ENCODE measurements at places on chromosomes 5 and 9.

- peak; percentile 10 for DNase-seq
These were observed 160.3 kb downstream of the SLF1 start for GRCh38 chr5:94778732-94779131.

DNA sequence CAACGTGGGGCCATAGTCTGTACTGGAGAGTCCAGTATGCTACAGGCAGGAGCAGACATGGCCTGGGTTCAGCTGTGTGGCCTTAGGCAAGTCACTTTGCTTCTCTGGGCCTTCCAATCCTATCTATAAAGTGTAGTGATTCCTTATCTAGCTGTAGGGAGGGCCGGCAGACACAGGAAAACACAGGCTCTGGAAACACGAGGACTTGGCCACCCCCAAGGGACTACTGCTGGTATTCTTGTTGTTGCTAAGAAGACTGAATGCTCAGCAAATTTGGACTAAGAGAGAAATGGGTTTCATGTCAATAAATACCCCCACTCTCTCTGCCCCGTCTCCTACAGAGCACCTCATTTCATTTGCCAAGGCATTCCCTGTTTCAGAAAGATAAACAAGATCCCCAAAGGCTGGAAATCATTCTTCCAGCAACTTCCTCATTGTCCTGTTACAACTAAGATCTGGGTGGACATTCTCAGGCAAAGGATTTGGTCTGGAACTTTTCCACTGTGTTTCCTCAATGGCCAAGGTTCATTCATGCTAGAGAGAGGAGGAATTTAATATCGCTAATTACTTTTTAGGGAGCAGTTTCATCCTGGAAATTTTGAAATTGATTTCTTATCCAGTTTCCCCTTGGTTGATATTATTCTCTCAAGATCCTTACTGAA is 105.8 kb downstream of the GABBR2 start:
- DNase-seq: no peak

DNA sequence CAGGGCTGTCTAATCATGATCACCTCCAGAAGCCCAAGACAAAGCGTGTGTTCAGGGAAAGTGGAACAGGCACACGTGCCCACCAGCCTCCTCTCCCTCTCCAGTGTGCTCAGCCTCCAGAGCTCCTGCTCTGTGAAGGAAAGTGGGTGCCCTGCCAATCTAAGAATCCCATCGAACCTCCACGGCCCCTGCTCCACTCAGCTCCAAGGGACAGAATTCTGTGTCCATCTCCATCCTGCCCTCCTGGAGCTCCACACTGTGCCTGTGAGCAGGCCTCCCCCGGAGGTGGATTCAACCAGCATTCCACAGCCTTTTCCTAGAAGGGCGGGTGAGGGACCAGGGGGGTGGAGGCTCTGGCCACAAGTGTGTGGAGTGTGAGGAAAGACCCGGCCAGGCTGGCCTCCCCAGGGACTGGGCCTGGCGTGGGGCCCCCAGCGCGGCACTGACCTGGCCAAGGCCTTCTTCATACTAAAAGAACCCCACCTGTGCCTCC is 6.0 kb downstream of the EEIG1 start:
- DNase-seq: no peak

DNA sequence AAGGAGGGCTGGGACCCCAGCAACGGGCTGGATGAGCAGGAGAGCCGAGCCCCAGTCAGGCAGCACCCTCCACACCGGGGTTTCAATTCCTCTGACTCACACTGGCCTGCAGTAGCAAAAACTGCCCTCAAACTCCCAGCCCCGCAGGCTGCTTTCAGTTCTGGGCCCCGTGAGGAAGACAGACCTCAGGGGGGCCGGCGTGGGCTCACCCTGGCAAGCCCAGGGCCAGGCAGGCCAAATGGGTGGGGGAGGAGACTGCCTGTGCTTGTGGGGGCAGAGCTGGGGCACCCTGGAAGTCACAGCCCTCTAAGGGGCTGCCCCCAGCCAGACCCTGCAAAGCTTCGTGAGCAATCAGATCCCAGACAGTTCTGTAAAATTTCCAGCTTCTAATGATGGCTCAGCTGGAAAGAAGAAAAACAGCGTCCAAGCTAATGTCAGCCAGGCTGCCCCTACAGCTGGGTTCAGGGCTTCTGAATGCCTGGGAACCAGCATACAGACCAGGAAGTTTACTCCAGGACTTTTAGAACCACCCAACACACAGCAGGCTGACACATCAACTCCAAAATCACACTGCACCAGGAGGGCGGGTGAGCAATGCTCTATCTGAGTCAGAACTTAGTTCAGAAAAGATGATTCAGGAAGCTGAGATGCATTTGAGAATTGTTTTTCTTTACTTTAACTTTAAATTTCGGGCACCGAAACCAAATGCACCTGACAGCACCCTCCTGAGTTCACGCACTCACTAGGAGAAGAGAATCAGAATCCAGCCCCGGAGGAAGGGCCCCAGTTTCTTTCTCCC is 34.7 kb downstream of the LPCAT1 start:
- no peak for DNase-seq

GRCh38 chr5:39072925-39073766 is 1.1 kb downstream of the RICTOR start:
- DNase-seq: peak; percentile 80

- peak; percentile 78 for DNase-seq
These were observed 238.4 kb downstream of the NR2F1-AS1 start for GRCh38 chr5:93342563-93343061.

Measured in DMS53 (cell line).